NT2/D1 (cell line): ENCODE measurements at places on chromosomes 3 and 15.

DNA sequence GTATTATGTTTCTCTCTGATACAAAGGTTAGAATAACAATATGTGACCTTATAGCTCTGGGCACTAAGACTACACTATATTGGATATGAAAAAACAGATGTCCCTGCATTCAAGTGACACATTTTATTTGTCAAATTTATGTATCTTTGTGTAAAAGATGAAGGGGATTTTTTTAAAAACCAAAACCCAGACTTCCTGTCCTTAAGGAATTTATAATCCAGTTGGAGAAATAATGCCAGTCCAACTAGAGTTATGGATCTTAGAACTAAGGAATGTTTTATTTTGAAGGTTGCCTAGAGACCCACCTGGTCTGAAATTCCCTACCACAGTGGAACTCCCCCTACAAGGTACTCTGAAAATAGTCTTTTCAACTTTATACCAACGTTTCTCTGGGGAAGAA lies 33.3 kb upstream of the PIK3CB start:
- no peak for DNase-seq

GRCh38 chr3:18740631-18741583 lies 315.8 kb upstream of the SATB1 start:
- no peak for DNase-seq

GRCh38 chr3:42780892-42781700 lies 8.0 kb upstream of the CCDC13 start:
- peak; percentile 68 for DNase-seq

DNA sequence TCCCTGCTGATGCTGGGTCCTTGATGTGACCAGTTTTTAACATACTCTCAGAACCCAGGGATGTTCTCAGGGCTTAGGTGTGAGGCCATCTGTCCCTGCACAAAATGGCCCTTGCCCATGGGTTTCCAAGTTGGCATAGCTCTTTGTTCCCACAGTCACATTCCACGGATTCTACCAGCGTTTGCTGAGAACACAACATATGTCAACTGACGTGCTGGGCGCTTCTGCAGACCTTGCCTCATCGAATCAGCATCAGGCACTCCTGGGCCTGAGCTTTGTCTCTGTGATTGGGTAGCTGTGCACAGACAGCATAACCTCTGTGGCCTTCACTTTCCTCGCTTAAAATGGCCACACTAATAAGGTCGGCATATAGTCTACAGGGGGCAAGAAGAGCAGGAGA lies 69.0 kb downstream of the MGLL start:
- no peak for DNase-seq

- no peak for DNase-seq
Observed at GRCh38 chr15:66765478-66766281, 63.6 kb downstream of the SMAD6 start.

GRCh38 chr3:65138556-65138955 lies 450.8 kb upstream of the ADAMTS9 start:
- DNase-seq = no peak

DNA sequence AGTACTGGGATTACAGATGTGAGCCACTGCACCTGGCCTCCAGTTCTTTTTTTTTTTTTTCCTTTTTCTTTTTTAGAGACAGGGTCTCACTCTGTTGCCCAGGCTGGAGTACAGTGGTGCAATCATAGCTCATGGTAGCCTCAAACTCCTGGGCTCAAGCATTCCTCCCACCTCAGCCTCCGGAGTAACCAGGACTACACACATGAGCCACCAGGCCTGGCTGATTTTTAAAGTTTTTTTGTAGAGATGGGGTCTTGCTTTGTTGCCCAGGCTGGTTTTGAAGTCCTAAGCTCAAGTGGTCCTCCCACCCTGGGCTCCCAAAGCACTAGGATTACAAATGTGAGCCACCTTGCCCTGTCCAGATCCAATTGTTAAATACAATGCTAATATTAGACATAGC lies 13.6 kb upstream of the ULK3 start:
- no peak for DNase-seq

DNA sequence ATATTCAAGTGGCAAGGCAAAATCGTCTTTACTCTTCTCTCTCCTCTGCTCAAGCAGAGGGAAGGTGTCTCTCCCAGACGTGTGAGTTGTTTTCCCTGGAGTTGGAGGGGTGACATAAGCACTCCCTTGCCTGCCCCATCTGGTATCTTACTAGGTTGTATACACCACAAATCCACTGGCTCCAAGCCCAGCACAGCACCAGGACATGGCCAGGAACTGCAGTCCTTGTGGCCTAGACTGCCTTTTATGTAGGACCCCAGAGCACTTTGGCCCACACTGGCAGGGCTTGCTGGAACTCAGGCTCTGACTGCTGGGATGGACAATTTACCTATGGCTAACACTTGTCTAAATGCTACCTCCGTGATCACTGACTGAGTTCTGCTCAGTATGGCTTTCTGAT lies 34.0 kb downstream of the DZIP3 start:
- no peak for DNase-seq

GRCh38 chr15:48627260-48627940 lies 18.1 kb downstream of the FBN1 start:
- DNase-seq = no peak

- no peak for DNase-seq
Observed at GRCh38 chr3:133394561-133395311, 5.1 kb upstream of the BFSP2 start.

GRCh38 chr3:147007736-147008245 lies 398.6 kb downstream of the ZIC4 start:
- DNase-seq = no peak

GRCh38 chr3:16388850-16389441 lies 123.9 kb downstream of the OXNAD1 start:
- no peak for DNase-seq

DNA sequence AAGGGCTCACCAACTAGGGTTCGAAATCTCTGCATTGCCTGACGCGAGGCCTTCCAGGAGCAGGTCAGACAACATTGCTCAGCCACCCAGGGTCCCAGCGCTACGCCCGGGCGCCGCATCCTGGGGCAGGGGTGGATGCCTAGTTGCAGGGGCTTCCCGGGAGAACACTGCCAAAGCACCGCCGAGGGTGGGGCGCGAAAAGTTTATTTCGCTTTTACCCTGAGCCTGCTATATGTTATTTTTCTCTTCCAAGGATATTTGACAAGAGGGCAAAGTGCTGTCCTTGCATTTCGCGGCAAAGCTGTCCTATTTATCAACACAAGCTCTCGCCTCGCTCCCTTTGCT lies 549 bp upstream of the SOX14 start:
- no peak for DNase-seq

DNA sequence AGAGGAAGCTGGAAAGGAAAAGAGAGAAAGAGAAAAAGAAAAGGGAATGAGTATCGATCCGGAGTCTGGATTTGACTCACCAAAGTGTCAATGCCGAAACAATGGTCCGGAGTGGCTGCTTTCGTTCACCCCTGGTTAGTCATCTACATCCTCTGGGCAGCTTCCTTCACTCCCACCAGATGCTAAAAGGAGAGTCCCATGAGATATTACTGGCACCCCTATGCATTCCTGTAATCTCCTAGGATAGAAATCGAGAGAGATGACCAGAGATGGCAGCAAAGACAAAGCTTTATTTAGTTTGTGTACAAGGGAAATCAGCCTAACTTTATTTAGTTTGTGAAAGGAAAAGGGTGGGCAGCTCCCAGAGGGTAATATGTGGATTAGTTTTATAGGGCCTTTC lies 622.2 kb downstream of the ZPLD1 start:
- DNase-seq = no peak
